ENCODE measurements at places on chromosomes 6 and 20.

GRCh38 chr20:56158489-56158888 lies 90.0 kb upstream of the MC3R start:
- no peak for DNase-seq

DNA sequence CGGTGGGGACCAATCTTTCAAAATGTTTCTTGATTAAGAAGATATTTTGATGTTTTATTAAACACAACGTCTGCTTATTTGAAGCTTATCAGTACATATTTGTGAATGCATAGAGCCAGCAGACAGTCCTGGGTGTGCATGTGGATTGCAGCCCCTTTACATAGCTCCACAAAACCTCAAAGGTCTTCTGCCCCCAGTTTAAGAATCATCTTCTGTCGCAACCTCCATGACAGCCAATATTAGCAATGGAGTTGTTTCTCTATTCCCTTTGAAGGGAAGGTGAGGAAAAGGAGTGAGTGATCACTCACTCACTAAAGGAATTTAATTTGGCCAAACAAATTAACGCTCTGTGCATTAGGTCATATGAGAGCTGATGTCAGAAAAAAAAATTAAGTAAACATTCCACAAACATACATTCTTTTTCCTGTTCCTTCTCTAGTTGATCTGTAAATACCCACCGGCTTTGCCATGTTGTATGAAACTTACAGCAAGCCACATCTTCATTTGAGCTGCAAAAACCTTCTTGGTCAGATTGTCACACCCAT lies 152.9 kb downstream of the SIM1 start:
- no peak for DNase-seq

GRCh38 chr6:6005051-6006005 lies 1.4 kb downstream of the NRN1 start:
- DNase-seq, result no peak

GRCh38 chr6:132506461-132506860 lies 6.5 kb downstream of the STX7 start:
- DNase-seq, result no peak

DNA sequence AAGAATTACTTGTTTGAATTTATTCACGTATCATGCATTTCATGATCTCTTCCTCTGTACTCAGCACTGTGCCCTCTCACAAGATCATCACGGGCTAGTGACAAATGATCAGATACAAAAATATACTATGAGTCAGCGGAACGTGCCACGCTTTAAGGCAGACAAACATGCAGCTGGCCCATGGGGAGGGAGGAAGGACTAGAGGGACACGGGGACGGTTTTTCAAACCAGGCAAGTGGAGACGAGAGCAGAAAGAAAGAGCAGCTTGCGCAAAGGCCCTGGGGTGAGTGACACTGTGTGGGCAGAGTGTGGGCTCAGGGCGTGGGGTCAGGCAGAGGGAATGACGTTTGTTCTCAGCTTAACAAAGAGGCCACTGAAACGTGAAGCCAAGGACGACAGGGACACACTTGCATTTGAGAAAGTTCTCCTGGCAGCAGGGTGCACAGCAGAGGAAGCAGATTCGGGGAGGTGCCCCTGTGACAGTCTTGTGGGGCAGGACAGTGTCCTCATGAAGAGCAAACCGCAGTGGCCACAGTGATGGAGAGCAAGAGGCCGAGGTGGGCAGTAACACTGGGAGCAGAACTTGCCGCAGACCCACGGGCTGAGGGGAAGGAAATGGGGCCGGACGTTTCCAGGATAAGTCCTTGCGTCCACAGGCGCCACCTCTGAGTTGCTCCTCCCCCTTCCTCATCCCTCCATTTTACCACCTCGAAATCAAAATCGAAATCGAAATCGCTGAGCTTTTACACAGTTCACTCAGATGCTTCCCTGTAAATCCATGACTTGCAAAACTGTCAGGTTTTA lies 6.9 kb upstream of the RPS6KA2 start:
- DNase-seq, result no peak

GRCh38 chr20:53146201-53146891 lies 174.2 kb downstream of the TSHZ2 start:
- DNase-seq, result no peak

GRCh38 chr20:48332555-48332954 lies 495.2 kb downstream of the PREX1 start:
- DNase-seq, result no peak

DNA sequence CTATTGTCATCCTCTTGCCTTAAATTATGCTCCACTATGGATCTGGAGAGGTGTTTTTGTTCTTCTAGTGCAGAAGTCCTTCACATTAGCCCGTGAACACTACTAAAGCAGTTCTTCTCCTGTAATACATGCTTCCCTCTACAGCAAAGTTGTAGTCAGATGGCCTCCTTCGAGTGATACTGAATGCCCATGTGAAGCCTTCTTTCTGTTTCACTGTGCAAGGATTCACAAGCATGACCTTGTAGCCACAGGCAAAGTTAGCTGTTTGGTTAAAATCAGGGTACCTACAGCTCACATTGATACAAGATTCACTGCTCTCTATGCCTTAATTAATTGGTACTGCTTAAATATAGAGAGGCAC lies 47.6 kb downstream of the ARHGAP18 start:
- DNase-seq, result no peak

DNA sequence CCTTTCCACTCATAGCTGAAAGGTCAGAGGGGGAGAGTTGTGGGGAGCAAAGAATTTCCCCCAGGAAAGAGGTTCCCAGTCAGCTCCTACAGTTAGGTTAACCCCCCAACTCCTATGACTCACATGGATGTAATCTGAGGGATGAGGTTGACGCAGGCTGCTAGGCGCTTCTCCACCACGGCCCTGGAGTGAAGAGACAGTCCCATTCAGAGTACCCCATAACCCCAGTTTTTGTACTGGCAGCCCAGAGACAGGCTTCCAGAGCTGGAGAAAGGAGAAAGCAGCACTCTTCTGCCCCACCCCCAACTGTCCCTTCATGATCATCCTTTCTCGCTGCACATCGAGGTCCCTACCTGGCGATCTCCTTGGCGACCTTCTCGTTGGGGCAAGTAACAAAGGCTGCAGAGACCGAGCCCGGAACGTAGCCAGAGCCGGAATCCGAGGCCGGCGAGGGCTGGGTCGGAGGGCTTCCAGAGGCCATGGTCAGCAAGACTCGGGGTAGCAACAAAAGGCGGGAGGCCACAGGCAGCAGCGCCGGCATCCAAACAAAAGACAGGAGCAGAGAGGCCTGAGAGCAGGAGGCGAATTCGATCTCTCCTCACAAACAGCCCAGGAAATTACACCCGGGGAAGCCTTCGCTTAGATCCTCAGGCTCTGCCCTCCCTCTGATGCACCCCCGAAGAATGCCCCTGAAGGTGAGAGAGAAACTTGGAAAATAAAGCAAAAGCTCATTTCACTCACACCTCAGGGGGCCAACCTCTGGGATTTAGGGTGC lies 592 bp downstream of the CUTA start:
- no peak for DNase-seq

DNA sequence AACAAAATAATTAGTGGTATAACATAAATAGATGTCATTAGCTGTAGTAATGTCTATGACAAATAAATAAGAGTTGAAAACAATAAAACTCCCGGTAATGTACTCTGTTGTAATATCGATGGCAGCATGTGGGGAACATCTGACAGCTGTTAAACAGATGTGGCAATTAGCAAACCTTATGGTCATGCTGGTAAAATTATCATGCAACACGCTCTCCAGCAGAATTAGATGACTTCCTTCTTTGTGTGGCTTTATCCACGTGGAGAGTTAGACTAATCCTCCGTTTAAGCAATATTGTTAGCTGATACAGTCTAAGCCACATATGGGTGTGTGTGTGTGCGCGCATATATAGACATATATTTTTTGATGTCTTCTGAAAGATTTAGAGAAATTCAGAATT lies 77.7 kb upstream of the ZFP64 start:
- DNase-seq, result no peak

DNA sequence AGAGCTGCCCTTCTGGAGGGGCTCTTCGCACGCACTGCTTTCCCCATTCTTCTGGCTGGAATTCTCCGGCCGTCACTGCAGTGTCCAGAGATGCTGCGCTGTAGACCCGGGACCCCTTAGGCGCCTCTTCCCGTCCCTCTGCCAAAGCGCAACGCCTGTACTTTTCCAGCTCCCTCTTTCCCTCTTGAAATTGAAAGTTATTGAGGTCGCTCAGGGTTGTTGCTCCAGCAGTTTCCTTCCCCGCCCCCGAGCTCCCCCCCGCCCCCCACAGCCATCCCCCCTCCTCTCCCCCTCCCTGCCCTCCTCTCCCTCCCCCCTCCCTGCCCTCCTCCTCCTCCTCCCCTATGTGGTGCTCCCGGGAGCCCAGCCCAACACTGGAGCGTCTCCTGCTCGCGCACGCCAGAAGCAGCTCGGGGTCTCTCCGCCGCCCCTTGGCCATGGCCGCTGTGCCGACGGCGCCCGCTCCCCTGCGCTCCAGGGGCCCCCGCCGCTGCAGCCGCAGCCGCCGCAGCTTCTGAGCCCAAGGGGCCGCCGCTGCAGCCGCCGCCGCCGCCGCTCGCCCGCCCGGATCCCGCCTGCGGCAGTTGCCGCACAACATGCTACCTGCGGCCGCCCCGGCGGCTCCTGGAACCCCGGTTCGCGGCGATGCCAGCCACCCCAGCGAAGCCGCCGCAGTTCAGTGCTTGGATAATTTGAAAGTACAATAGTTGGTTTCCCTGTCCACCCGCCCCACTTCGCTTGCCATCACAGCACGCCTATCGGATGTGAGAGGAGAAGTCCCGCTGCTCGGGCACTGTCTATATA lies at the start of gene RSPO3:
Gene RSPO3 (plus strand): TSS at position 374 of the 804 bp plus-strand sequence. CDS start 522 bp downstream, outside the sequence.
- no peak for DNase-seq

- no peak for DNase-seq
Observed at GRCh38 chr6:6901945-6902344, 205.8 kb upstream of the RREB1 start.

GRCh38 chr6:147390909-147391536 lies 117.5 kb upstream of the SAMD5 start:
- no peak for DNase-seq

DNA sequence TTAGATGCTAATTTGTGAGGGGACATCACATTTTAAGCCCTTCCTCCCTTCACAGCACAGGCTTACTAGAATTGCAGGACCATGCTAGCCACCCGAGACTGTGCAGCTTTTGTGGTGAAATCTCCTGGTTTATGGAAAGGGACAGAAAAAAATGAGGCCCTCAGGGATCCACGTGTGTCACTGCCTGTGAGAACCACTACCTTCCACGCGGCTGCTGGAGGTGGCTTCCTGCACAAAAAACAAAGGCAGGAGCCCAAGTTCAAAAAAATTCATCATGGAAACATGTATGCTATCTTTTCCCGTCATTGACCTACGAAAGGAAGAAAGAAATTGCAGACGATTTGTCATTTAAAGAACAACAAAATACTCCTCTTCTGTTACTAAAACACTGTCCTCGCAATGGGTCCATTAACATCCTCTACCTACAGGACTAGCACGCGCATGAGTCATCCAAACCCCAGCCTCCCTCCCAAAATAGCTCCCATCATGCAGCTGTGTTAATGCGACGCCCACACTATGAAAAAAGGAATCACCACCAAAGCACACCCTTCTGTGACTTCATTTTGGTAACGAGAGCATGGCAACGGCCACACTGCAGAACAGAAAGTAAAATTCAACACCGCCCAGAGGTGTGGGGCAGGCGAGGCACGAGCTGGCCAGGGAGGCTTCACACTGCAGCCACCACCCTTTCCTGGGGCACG lies 45.7 kb downstream of the RAMACL start:
- no peak for DNase-seq

GRCh38 chr6:35377002-35377401 lies 34.6 kb downstream of the PPARD start:
- no peak for DNase-seq

DNA sequence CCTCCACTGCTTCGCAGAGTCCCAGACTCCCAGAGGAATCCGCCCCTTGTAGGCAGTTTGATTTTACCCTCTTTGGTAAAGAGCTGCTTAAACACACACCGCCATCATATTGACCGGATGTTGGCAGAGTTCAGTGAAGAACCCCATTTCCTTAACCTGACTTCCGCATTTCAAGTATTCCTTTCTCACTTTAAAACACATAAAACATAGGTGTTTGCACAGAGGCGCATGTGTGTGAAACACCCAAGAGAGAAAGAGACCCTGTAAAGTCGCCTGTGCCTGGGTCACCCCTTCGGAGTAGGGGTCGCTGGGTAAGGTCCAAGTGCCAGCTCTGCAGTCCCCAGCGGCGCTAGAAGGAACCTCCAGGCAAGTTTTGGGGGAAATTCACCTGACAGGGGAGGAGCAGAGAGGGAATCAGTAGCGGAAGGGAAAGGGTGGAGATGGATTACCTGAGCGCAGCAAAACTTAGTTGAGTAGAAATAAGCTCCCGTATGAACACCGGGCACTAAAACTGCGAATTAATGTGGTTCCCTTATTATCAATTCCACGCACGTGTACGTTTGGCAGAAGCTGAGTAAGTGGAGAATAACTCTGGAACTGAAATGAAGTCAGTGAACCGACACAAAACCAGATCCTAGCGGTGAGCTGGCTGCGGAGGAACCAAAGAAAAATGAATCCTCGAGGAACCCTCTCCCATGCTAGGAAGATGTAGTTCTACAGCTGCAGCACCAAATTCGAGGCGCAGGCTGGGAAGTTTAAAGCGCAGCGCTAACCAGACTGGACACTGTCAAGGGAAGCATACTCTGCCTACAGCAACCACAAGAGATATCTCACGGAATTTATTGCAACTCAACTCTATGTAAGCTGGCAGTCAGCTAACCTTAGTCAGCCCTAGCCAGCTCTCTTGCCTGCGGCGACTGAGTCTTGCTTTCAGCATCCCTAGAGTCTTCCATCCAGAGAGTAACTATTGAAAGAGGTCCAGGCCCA lies 3.5 kb upstream of the HTR1B start:
- DNase-seq, result no peak

GRCh38 chr6:114327074-114327473 lies 15.7 kb downstream of the HS3ST5 start:
- no peak for DNase-seq

DNA sequence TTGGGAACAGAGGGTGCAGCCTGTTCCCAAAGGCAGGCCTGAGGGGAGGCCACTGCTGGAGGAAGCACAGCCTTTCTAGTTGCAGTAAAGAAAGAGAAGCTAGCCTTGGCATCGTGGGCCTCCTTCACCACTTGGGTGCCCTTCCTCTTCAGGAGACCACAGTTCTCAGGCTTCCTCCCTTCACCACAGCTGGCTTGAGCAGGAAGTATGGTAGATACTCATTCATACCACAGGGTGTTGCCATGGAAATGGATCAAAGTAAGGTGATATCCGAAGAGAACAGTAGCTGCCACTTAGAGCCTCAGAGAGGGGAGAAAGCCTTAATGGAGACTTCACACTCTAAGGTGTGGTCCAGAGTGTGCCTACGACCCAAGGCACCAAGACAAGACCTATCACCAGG lies 120.4 kb upstream of the RIPOR2 start:
- DNase-seq, result no peak

- DNase-seq, result no peak
Observed at GRCh38 chr20:11274141-11274594, 600.4 kb upstream of the JAG1 start.

DNA sequence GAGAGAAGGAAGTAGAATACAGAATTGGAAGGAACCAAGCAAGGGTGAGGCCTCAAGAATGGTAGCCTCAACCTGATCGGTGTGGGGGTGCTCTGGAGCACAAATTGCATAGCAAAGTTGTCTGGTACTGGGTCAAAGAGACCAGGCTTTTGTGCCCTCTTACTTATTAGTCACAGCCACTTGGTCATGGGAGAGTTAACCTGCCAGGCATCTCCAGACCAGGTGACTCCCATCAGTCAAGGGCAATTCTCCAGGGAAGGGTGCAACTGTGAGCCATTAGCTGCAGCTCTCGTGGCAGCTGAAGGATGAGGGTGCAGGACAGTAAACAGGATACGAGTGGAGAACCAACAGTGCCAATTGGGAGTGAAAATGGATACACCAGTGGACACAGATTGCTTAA lies 47.7 kb upstream of the PLCB4 start:
- no peak for DNase-seq
